Lower lobe of right lung (tissue), 2 donors: ENCODE measurements at places on chromosomes 16 and 17.
A peak's percentile ranks its signal among the peaks of the same experiment; 100 is the strongest.

GRCh38 chr16:21663889-21664647, at the start of gene OTOA:
OTOA (plus strand) TSS chr16:21663968; CDS start chr16:21678515, 14,547 bp downstream.
- peak within 1 kb of the TSS; percentile 37 for H3K4me3 ChIP-seq
- DNase-seq = no peak
- H3K36me3 ChIP-seq = no peaks in the 10 kb centered on the region
- no peak within 1 kb of the TSS for H3K27ac ChIP-seq

- H3K4me3 ChIP-seq = no peak overlapping the region
- DNase-seq = no peak
- H3K4me1 ChIP-seq = peaks cover 4% of the 10 kb centered on the region
- H3K27me3 ChIP-seq = no peaks in the 10 kb centered on the region
These were observed 5.5 kb upstream of the MAF start for GRCh38 chr16:79605999-79606398.

DNA sequence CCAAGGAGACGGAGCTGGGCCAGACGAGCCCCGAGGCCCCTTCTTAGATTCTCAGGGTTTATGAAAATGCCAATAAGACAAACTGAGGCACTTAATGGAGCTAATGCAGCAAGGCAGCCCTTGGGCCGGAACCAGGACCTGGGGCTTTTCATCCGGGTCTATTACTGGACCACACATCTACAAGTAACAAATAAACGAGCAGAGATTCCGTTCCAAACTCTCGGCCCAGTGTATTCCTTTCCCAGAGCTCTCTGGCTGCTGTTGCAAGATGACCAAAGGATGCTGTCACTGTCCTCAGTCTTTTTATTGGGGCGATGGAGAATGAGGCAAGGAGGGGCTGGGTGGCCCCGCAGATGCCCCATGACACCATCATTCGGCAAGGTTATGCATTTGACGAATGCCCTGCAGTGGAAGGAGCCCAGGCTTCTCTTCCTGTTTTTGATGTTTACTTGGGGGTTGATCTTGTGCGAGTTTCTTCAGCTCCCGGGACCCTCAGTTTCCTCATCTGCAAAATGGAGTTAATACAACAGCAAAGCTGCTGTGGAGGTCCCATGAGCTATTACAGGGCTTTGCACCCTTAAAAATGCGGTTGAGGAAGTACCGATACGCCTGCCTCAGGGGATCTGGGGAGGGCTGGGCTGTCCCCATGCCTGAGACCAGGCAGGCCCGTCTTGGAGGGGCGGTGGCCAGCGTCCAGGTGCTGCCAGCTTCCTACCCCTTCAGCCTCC, 1.1 kb upstream of the NTN1 start:
- H3K36me3 ChIP-seq = no peaks in the 10 kb centered on the region
- peaks cover 77% of the 10 kb centered on the region for H3K27me3 ChIP-seq
- peak overlapping the region; percentile 70 for H3K4me3 ChIP-seq
- H3K27ac ChIP-seq = no peak overlapping the region
- peaks cover 30% of the 10 kb centered on the region for H3K4me1 ChIP-seq

DNA sequence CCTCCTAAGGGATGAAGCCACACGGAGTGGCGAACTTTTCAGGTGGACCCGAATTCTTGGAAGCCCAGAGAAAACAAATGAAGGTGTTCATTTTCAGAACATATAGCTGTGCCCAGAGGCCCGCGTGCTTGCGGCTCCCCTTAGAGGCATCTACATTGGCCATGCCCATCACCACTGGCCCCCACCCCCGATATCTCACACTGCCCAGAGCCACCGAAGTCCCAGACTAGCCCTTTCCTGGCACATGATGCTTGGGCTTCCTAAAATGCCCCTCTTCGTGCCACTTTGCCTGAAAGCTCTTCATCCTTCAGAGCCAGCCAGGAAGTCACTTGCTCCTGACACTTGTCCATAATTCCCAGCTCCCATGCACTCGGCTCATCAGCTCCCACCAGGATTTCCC, 2.1 kb upstream of the HEXIM1 start:
- no peaks in the 10 kb centered on the region for H3K36me3 ChIP-seq
- no peak for DNase-seq
- peak overlapping the region; percentile 98 for H3K27ac ChIP-seq

DNA sequence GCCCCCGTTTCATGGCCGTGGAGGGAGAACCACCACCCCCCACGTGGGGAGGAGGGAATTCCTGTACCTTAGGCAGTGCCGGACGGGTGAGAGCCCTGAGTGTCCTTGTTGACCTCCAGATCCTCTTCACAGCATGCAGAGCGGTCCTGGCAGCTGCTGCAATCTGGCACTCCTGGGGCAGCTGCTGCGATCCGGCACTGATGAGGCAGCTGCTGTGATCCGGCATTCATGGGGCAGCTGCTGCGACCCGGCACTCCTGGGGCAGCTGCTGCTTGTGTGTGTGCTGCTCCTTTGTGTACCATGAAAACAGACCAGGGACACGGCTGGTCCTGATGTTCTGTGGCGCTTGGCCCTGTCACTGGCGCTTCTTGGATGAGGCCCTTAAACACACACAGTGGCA, 12.8 kb downstream of the ZNF778 start:
- peaks cover 76% of the 10 kb centered on the region for H3K36me3 ChIP-seq
- H3K4me3 ChIP-seq = no peak overlapping the region
- no peak for DNase-seq
- H3K27ac ChIP-seq = no peak overlapping the region
- H3K27me3 ChIP-seq = no peaks in the 10 kb centered on the region

- DNase-seq = no peak
- peaks cover 24% of the 10 kb centered on the region for H3K4me1 ChIP-seq
- no peaks in the 10 kb centered on the region for H3K27me3 ChIP-seq
- H3K4me3 ChIP-seq = no peak overlapping the region
- no peak overlapping the region for H3K27ac ChIP-seq
- H3K36me3 ChIP-seq = no peaks in the 10 kb centered on the region
These were observed 78.6 kb upstream of the CCL2 start for GRCh38 chr17:34176440-34176839.

- H3K27me3 ChIP-seq = no peaks in the 10 kb centered on the region
- H3K36me3 ChIP-seq = no peaks in the 10 kb centered on the region
- no peaks in the 10 kb centered on the region for H3K4me1 ChIP-seq
These were observed 239.1 kb upstream of the TOX3 start for GRCh38 chr16:52786091-52786490.

DNA sequence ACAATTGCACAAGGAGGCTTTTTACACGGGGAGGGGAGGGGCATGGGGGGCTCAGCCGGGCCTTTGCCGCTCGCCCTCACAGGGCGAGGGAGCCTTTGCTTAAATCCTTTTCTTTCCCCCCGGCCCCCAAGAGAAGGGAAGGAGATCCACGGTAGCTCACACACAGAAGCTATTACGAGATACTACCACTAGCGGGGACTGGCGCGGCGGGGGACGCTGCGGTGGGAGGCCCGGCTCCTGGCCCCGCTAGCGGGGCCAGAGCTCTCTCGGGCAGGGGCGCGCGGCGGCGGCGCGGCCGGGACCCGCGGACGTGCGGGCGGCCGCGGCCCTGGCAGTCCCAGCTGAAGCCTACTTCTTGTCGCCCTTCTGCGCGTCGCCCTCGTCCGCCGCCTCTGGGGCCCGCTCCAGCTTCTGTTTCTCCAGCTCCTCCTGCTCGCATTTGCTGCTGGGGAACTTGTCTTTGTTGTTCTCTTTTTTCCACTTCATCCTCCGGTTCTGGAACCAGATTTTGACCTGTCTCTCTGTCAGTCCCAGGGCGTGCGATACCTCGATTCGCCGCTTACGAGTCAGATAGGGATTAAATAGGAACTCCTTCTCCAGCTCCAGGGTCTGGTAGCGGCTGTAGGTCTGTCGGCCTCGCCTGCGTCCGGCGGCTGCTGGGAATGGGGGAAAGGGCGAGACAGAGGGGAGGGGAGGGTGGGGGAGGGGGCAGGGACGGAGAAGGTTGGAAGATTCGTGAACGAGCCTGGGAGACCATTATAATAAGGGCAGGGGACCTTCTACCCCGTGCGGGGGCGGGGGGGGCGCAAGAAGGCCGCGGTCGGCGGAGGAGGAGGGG, 2.0 kb downstream of the HOXB8 start:
- H3K27ac ChIP-seq = no peak overlapping the region
- peaks cover 98% of the 10 kb centered on the region for H3K27me3 ChIP-seq
- DNase-seq = no peak
- H3K4me1 ChIP-seq = peaks cover 41% of the 10 kb centered on the region

GRCh38 chr16:16018705-16019104, 69.3 kb downstream of the ABCC1 start:
- peaks cover 57% of the 10 kb centered on the region for H3K36me3 ChIP-seq
- DNase-seq = no peak
- H3K27ac ChIP-seq = no peak overlapping the region
- H3K4me3 ChIP-seq = no peak overlapping the region
- no peaks in the 10 kb centered on the region for H3K27me3 ChIP-seq

DNA sequence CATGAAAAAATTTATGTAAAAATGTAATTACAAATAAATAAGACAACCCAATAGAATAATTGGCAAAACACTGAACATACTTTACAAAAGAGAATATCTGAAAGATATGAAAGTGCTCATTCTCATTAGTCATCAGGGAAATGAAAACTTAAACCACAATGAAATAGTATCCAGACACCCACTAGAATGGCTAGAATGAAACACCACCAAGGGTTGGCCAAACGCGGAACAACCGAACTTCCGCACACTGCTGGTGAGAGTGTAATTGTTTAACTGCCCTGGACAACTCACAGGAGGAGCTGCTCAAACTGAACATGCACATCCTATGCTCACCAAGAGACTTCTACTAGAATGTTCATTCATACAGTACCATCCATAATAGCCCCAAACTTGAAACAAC, 5.8 kb upstream of the ZDHHC7 start:
- H3K36me3 ChIP-seq = no peaks in the 10 kb centered on the region
- H3K4me3 ChIP-seq = no peak overlapping the region
- peaks cover 12% of the 10 kb centered on the region for H3K4me1 ChIP-seq
- DNase-seq = peak; percentile 67
- no peak overlapping the region for H3K27ac ChIP-seq
- no peaks in the 10 kb centered on the region for H3K27me3 ChIP-seq

DNA sequence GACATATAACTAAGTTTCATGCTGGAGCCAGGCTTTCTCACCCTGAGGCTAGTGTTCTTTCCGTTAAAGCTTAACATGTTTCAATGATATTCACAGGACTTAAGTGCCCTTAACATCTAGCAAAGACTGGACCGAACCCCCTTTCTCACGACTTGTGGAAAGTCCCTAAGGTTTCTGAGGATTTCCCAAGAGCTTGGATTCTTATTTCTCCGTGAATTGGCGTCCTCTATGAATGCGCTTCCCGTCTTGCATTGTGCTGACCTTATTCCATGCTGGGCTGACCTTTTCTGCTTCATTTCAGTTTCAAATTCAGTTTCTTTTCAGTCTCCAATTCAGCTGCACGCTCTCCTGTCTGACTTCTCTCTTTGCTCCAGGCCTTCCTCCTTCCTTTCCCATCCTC, 206.4 kb downstream of the HS3ST3A1 start:
- H3K27me3 ChIP-seq = no peaks in the 10 kb centered on the region
- H3K4me1 ChIP-seq = peaks cover 5% of the 10 kb centered on the region
- H3K27ac ChIP-seq = peak overlapping the region; percentile 31

DNA sequence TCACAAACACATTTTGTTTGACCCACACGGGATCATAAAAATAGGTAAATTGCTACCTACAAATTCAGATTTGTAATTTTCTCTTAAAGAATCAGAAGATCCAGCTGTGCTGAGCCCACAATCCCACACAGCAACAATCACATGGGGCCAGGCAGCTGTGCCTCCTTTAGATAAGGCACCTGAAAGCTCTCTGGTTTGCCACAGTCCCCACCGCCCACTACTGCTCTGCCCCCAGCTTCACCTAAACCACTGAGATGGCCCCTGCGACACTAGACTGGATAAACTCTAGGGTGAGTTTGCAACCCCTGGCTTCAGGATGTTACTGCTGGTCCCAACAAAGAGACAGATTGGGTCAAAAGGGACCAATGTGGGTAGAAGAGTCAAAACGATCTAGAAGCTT, 96.8 kb downstream of the GSG1L start:
- no peaks in the 10 kb centered on the region for H3K27me3 ChIP-seq
- no peak overlapping the region for H3K4me3 ChIP-seq
- no peaks in the 10 kb centered on the region for H3K4me1 ChIP-seq
- no peak overlapping the region for H3K27ac ChIP-seq
- no peak for DNase-seq
- H3K36me3 ChIP-seq = no peaks in the 10 kb centered on the region

DNA sequence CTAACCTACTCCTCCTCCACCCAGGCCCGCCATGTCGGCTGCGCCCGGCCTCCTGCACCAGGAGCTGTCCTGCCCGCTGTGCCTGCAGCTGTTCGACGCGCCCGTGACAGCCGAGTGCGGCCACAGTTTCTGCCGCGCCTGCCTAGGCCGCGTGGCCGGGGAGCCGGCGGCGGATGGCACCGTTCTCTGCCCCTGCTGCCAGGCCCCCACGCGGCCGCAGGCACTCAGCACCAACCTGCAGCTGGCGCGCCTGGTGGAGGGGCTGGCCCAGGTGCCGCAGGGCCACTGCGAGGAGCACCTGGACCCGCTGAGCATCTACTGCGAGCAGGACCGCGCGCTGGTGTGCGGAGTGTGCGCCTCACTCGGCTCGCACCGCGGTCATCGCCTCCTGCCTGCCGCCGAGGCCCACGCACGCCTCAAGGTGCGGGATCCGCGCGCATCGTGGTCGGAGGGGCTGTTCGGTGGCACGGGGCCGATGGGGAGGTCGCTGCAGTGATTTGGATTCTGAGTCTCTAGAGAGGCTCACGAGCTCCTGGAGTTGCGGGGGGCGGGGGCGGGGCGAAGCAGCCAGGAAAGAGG, 878 bp downstream of the TRIM72 start:
- H3K27ac ChIP-seq = no peak overlapping the region
- H3K36me3 ChIP-seq = no peaks in the 10 kb centered on the region
- peak; percentile 53 for DNase-seq
- peak overlapping the region; percentile 64 for H3K4me3 ChIP-seq
